ENCODE measurements at places on chromosomes 12 and 14.

- no peak for DNase-seq
Measured at GRCh38 chr12:117155278-117156060, 34.8 kb downstream of the FBXO21 start.

DNA sequence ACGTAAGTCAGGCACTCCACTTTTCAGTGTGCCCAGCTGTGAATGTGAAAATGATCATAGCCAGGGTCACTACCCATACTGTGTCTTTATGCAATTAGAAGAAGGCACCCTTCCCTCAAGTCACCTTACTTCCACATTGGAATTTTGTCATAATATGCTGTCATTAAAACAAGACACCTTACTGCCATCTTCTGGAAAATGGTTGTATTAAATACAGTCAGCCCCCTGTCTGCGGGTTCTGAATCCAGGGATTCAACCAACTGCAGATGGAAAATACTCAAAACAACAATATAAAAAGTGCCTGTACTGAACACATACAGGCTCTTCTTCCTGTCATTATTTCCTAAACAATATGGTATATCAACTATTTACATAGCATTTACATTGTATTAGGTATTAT lies 70.2 kb upstream of the TBX5 start:
- no peak for DNase-seq

GRCh38 chr12:52771088-52771487 lies 6.1 kb downstream of the KRT76 start:
- no peak for DNase-seq

DNA sequence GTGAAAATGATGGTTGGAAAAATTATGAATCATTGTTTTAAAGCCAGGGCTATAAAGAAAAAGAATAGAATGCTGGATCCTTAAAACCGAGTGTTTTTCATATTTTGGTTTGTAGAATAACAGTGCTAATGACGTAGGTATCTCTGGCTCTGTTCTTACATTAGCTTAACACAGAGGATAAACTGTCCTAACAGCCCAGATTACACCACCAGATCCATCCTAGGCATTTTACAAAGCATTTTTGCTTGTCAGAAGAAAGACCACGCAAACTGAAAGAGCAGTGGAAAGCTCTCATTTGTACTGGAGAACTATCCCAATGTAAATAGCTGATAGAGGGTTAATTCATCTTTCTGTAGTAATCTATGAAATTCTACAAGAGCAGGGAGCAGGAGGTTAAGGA lies 13.6 kb downstream of the IFT81 start:
- no peak for DNase-seq

DNA sequence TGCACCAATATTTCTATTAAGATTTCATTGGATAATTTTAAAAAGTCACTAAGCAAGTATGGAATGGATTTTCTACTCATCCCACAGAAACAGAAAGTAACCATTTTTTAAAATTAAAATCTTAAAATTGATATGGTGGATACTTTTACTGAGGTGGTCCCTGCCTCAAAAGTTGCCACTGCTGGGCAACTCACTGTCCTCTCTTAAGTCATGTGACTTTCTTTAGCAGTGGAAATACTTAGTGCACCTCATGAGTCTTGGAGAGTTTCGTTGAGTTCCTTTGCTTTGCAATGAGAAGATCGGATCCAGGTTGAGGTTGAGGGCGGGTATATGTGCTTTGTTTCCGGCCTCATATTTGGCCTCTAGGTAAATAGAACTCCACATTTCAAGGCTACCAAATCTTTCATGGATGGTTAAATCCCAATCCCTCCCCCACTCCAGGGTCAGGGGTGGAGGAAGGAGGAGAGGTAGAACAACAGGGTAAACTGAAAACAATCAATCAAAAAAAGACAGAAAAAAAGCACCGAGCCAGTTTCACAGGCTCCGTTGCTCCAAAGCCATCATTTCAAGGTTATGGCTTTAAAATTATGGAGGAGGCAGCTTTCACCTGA lies 39.5 kb upstream of the DUSP6 start:
- DNase-seq = no peak

DNA sequence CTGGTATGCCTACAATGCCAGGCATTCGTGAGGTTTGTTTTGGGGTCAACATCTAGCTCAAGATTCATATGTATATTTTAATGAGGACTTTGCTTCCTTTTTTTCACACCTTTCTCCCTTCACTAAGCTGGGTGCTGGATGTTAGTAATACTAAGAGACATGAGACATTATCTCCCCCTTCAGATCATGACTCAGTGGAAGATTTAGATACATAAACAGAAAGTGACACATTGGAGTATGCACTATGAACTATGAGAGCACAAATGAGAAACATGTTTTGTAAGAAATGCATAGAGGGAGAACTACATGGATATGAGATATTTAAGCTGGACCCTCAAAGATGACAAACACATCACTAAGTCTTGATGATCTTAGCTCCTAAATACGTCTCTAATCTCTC lies 286.3 kb downstream of the RPAP3 start:
- no peak for DNase-seq

DNA sequence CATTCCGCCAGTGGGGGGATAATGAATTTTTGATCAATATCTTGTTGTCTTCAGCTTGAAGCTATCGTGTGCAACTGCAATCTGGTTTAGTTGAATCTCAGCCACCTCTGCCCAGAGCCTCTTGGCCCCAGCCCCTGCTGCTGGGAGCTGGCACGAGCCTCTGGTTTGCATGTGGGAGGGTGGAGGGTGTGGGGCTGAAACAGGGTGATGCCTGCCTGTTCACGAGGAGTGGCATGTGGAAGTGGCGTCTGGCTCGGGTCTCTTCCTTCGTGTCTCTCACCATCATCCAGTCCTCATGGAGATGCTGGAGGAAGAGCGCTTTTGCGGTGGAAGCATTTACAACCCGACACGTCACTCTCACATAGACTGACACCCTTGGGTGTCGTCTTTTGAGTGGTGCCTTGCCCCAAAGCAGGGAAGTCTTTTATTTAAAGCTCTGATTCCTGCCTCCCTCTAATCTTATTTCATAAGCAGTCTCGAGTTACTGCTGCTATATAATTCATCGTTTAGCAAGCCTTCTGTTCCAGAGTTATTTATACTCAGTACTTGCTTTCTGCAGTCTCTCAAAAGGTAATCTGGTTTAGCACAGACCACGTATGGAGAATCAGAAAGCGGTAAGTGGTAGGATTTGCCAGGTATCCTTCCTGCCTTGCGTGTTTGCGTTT lies 64.5 kb downstream of the AACS start:
- no peak for DNase-seq

DNA sequence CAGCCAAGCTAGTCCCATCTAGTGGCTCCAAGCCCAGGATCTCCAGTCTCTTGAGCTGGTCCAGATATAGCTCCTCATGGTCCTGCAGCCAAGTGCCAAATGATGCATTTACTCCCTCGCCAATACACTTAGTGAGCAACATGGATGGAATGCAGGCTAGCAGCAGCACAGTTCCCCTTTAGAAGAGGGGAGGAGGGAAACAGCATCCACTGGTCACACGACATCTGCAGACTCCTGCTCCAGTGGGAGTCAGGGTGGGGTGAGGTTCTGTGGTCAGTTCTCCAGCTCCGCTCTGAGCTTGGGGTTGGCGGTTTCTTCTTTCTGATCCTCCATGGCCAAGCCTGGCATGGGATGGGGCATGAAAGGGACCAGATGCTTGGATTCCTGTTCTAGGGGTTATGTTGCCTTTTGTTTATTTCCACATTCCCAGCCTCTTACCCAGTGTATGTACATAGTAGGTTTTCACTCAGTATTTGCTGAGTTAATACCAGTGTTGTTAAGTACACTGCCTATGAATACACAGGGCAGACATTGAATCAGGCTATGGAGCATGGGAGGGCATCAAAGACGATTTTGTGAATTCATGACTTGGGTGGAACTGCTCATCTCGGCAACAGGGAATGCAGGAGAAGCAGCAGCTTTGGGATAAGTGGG lies 57.3 kb downstream of the GALNT16 start:
- DNase-seq = peak; percentile 93

GRCh38 chr12:115225845-115226244 lies 541.9 kb upstream of the TBX3 start:
- DNase-seq = no peak

Measured in brain microvascular endothelial cell (primary cell).